ENCODE measurements at places on chromosomes 6 and 20.

- no peaks in the 10 kb centered on the region for H3K27me3 ChIP-seq
- DNase-seq, result no peak
- no peak overlapping the region for H3K4me3 ChIP-seq
- H3K4me1 ChIP-seq, result no peaks in the 10 kb centered on the region
- no peak overlapping the region for H3K27ac ChIP-seq
Measured at GRCh38 chr20:20489054-20489453, 121.2 kb downstream of the INSM1 start.

- H3K27me3 ChIP-seq, result no peaks in the 10 kb centered on the region
- H3K4me3 ChIP-seq, result no peak overlapping the region
- H3K36me3 ChIP-seq, result no peaks in the 10 kb centered on the region
- no peaks in the 10 kb centered on the region for H3K4me1 ChIP-seq
- no peak overlapping the region for H3K27ac ChIP-seq
Measured at GRCh38 chr6:89680150-89680549, 41.6 kb upstream of the LYRM2 start.

DNA sequence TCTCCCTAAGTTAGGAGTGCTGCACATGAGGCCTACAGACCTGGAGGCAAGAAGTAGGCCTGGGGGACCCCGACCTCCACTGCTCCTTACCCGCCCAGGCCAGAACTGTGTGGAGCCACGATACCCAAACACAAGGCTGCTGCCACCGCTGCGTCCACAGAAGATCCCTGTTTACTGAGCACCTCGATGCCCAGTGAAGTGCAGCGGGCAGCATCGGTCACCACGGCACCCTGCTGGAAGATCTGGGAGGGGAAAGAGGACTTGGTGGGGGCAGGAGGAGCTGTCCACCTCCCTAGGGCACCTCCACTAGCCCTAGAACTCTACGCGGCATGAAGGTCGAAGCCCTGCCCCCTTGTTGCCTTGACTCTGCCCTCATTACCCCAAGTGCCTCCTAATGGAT is 9.9 kb downstream of the GGT7 start:
- no peaks in the 10 kb centered on the region for H3K4me1 ChIP-seq
- H3K27me3 ChIP-seq, result no peaks in the 10 kb centered on the region
- H3K27ac ChIP-seq, result no peak overlapping the region

DNA sequence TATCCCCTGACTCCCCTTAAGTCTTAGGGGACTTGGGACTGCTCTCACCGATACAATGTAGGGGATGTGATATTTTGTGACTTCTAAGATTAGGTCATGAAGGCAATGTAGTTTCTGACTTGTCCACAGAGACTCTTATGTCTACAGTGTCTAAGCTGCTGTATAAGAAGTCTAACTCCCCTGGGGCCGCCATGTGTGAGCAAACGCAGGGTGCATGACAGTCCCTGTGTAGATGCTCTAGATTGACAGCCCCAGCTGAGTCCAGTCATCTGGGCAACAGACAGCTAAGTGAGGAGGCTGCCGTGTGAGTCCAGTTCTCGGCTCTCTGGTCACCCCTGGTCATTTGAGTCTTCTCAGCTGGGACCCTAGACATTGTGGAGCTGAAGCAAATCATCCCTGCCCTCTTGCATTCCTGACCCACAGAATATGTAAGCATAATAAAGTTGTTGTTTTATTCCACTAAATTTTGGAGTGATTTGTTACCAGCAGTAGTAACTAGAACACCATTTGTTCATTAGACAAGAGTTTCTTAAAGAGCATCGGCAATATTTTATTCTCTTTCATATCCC is 743.3 kb upstream of the CHD6 start:
- no peak for DNase-seq
- no peaks in the 10 kb centered on the region for H3K27me3 ChIP-seq
- no peaks in the 10 kb centered on the region for H3K36me3 ChIP-seq

DNA sequence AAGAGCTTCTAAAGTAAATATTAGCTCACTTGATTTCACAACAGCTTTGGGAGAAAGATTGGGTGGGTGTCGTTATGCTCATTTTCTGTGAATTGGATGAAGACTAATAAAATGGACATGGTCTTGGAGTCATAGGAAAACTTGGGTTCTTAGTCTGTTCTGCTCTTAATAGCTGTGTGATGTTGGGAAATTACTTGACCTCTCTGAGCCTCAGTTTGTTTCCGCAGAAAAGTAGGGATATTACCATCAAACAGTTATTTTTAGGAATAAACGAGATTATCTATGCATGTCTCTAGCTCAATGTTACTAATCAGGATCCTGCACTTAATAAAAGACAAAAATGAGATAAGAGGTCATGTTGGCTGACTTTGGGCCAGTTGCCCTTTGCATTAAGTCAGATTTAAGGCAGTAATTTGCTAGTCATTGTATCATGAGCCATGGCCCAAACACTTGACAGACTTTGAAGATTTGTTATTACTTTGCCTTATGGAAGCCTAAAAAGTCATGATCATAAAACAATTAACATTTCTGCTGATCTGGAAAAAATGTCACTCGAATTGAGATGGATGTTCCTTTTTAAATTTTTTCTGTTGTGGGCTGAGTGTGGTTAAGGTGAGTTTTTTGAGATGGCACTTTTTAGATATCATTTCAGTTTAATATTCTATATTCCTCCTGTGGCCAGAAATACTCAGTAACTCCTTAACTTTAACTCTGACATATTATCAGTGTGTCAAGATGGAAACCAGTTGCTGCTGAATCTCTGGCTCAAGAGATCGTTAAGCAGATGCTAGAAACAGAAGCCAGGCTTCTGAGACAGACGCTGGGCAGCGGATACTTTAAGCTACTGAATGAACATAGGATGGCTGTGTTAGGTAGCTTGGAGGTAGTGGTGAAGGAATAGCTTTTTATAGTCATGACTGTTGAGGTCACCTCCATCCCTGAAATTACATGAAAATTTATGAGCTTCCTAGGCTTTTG is 291.6 kb downstream of the PHF3 start:
- no peaks in the 10 kb centered on the region for H3K36me3 ChIP-seq
- no peaks in the 10 kb centered on the region for H3K27me3 ChIP-seq
- H3K4me3 ChIP-seq, result no peak overlapping the region

- no peak overlapping the region for H3K27ac ChIP-seq
- H3K36me3 ChIP-seq, result no peaks in the 10 kb centered on the region
- H3K4me3 ChIP-seq, result no peak overlapping the region
- DNase-seq, result peak; percentile 62
- H3K4me1 ChIP-seq, result no peaks in the 10 kb centered on the region
Measured at GRCh38 chr20:59525500-59526241, 78.7 kb upstream of the PHACTR3 start.

- H3K27ac ChIP-seq, result no peak overlapping the region
- no peaks in the 10 kb centered on the region for H3K27me3 ChIP-seq
- no peaks in the 10 kb centered on the region for H3K36me3 ChIP-seq
- H3K4me1 ChIP-seq, result no peaks in the 10 kb centered on the region
Measured at GRCh38 chr20:11492386-11492785, 425.3 kb upstream of the BTBD3 start.

- no peaks in the 10 kb centered on the region for H3K27me3 ChIP-seq
- peak overlapping the region; percentile 18 for H3K27ac ChIP-seq
- H3K4me3 ChIP-seq, result no peak overlapping the region
- H3K4me1 ChIP-seq, result peaks cover 34% of the 10 kb centered on the region
Measured at GRCh38 chr20:19937218-19937617, 79.9 kb upstream of the NAA20 start.

GRCh38 chr20:50572938-50573777 is 63.0 kb downstream of the PTPN1 start:
- no peaks in the 10 kb centered on the region for H3K4me1 ChIP-seq
- H3K27ac ChIP-seq, result no peak overlapping the region
- no peaks in the 10 kb centered on the region for H3K36me3 ChIP-seq
- no peaks in the 10 kb centered on the region for H3K27me3 ChIP-seq
- DNase-seq, result peak; percentile 16
- H3K4me3 ChIP-seq, result no peak overlapping the region

GRCh38 chr6:50889497-50889896 is 70.8 kb downstream of the TFAP2B start:
- no peak for DNase-seq
- H3K4me1 ChIP-seq, result no peaks in the 10 kb centered on the region
- no peaks in the 10 kb centered on the region for H3K27me3 ChIP-seq
- no peak overlapping the region for H3K27ac ChIP-seq

DNA sequence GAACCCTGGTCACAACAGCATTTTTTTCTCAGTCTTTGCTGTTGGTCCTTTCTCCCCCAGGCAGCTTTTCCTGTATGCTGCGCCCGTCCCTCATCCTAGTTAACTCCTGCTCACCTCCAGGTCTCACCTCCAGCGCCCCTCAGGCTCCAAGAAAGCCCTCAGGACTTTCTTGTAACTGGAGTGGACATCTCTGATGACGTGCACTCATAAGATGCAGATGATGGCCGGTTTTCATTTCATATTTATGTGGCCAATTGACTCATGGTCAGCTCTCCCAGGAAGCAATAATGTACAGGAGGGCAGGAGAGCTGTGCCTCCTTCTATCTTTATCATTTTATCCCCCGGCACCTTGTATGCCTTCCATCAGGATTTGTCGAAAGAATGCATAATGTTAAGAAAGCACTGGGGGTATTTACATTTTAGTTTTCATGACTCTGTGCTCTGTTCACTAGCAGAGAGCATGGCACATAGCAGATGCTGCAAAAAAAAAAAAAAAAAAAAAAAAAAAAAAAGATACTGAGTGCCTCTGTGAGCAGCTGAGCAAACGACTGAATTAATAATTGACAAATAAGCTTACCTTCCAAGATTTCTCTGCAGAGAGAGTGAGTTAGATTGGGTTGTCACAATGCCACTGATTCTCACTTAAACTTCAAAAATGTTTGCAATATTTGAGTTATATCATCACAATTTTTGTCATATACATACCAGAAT is 170.2 kb downstream of the DOK5 start:
- no peaks in the 10 kb centered on the region for H3K27me3 ChIP-seq
- no peak for DNase-seq
- no peaks in the 10 kb centered on the region for H3K36me3 ChIP-seq
- H3K4me3 ChIP-seq, result no peak overlapping the region

DNA sequence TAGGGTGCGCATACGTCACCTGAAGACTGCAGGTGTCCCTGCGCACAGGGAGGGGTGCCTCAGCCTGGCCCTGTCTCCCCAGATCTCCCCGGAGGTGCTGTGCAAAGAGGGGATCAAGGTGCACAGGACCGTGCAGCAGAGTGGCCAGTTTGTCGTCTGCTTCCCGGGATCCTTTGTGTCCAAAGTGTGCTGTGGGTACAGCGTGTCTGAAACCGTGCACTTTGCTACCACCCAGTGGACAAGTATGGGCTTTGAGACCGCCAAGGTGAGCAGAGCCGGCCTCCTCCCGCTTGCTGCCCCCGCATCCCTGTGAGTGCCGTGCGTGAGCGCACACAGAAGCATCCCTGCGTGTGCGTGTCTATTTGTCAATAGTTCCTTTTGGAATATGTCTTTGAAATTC is 150.7 kb downstream of the DTNBP1 start:
- no peaks in the 10 kb centered on the region for H3K4me1 ChIP-seq
- no peak overlapping the region for H3K27ac ChIP-seq
- peaks cover 83% of the 10 kb centered on the region for H3K36me3 ChIP-seq
- DNase-seq, result no peak

- H3K36me3 ChIP-seq, result no peaks in the 10 kb centered on the region
- H3K27me3 ChIP-seq, result no peaks in the 10 kb centered on the region
- no peak overlapping the region for H3K27ac ChIP-seq
- no peak overlapping the region for H3K4me3 ChIP-seq
- H3K4me1 ChIP-seq, result no peaks in the 10 kb centered on the region
- DNase-seq, result no peak
Measured at GRCh38 chr20:60630609-60631008, 621.5 kb upstream of the CDH4 start.

DNA sequence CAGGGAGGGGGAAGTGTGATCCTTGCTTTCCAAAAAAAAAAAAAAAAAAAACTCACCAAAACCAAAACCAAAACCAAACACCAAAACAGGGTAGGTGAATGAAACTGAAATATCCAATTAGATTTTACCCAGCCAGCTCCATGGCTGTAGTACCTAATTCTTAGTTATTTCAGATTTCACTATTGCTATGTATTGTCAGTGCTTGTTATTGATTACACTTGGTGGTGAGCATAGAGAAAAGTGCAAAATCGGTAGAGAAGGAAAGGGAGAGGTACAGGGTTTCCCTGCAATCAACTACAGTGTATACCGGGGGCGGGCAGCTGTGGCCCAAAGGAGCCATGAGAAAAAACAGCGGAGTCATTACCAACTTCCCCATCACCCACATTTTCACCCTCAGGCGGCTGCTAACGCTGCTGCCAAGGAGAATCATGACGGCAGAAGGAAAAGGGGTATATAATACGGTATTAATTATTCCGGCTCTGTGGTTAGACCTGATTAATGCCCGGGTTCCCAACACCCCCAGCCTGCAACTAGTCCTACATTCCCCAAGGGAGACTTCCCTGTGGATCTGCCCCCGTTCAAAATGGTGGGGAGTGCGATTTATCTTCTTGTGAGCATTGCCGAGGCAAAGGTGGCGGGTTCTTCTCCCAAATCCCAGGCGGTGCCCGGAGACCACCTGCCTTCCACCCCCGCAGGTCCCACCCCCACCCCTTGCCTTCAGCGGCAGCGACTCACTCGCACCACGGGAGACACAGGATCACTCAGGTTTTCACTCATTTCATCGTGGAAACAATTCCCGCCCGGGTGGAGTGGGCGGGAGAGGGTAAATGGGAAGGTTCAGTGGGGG is at the start of gene C6orf62:
TSS of gene C6orf62 (minus strand) at position 30 of the 847 bp plus-strand sequence. CDS start 486 bp downstream, outside the sequence.
- no peaks in the 10 kb centered on the region for H3K27me3 ChIP-seq
- H3K36me3 ChIP-seq, result no peaks in the 10 kb centered on the region
- peak within 1 kb of the TSS; percentile 75 for H3K4me3 ChIP-seq
- H3K27ac ChIP-seq, result peak within 1 kb of the TSS; percentile 100

DNA sequence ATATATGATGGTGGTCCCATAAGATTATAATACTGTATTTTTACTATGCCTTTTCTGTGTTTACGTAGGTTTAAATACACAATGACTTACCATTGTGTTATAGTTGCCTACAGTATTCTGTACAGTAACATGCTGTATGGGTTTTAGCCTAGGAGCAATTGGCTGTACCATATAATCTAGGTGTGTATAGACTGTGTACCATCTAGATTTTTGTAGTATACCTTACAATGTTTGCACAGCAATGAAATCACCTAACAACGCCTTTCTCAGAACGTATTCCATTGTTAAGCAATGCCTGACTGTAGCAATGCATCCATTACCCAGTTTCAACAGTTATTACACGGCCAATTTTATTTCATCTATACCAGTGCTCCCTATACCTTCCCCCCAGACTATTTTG is 10.7 kb downstream of the MACROD2 start:
- H3K36me3 ChIP-seq, result no peaks in the 10 kb centered on the region
- no peaks in the 10 kb centered on the region for H3K27me3 ChIP-seq
- H3K4me1 ChIP-seq, result no peaks in the 10 kb centered on the region
- no peak overlapping the region for H3K27ac ChIP-seq
- DNase-seq, result no peak
- H3K4me3 ChIP-seq, result no peak overlapping the region

- H3K27ac ChIP-seq, result no peak overlapping the region
- DNase-seq, result no peak
- H3K27me3 ChIP-seq, result no peaks in the 10 kb centered on the region
- no peaks in the 10 kb centered on the region for H3K36me3 ChIP-seq
- no peaks in the 10 kb centered on the region for H3K4me1 ChIP-seq
Measured at GRCh38 chr6:13763740-13764381, 50.5 kb downstream of the MCUR1 start.
